ENCODE measurements at places on chromosomes 4 and X. TPM values are rescaled to one million over a fixed set of nuclear protein-coding genes. Genes with fewer than 3 reads are reported as not detected.

ALB gene
- not detected for total RNA-seq

- DNase-seq, result no peak
These were observed 353.9 kb downstream of the NKX6-1 start for GRCh38 chr4:84145176-84145575.

DNA sequence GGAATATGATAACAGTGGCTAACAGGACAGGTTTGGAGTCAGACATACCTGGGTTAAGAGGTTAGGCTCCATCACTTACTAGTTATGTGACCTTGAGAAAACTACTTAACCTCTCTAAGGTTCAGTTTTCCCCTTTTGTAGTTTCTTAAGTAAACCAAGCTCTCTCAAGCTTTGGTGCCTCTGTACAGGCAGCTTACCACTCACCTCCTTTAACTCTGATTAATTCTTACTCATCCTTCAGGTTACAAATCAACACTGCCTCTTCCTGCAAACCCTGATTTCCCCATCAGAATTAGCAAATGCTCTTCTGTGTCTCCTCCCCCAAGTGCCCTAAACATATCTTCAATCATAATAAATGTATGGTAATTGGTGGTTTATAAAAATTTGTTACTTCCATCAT lies 3.5 kb upstream of the SERTM2 start:
- no peak for DNase-seq

- no peak for DNase-seq
These were observed 208.4 kb downstream of the DCLK2 start for GRCh38 chr4:150286656-150287055.

- DNase-seq, result no peak
These were observed 902.1 kb downstream of the TRAM1L1 start for GRCh38 chr4:116183241-116183640.

DNA sequence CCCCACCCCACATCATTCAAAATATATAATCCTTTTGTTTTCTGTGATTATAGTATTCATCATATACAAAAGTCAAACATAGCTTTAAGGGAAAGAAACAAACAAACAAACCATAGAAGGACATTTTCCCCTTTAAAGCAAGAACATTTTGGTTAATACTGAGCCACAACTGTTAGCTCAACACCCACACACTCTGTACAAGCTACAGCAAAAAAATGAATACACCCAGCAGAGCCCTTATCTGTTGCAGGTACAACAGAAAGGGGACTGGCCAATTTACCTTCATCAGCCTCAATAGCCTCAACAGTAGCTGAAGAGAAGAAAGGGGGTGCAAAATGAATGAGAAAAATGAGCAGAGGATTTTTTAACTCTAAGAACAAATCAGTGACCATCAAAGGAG lies 318.4 kb downstream of the PPP3CA start:
- DNase-seq, result no peak
